ENCODE measurements at places on chromosomes 13 and 19.

DNA sequence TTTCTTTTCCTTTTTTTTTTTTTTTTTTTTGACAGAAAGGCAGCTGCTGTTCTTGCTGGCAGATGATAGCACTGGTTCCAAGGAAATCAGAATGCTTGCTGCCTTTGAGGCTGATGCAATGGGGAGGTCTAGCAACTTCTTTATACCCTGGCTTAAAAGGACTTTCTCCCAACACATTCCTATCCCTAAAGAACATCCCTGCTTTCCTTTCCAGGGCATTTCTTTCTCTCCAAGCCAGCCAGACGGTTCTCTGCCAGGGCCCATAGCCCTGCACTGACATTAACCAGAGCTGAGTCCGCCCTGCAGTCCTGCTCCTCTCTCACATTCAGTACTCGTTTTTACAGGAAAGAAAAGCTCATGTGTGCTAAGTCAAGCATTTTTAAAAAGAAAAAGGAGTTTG lies 133.9 kb upstream of the WASF3 start:
- no peak for DNase-seq

DNA sequence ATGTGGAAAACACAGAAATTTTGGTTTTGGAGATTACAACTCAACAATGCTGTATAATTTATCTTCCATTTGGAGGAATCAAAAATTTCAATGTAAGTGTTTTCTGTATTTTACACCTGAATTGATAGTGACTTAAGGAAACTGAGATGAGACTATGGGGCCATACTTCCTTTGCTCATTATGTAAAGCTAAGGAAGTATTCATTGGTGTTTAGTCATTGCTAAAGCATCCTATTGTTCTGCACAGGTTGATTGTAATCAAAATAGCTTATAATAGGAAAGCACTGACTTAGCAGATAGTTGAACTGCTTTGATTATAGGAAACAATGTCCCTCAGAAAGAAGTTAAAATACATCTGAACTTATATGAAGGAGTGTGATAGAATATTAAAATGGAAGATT lies 244.4 kb upstream of the SLITRK5 start:
- no peak for DNase-seq

- DNase-seq: no peak
Observed at GRCh38 chr13:109778102-109778542, 8.3 kb downstream of the IRS2 start.

GRCh38 chr19:40517248-40517647 lies 50.4 kb downstream of the SPTBN4 start:
- DNase-seq: no peak

DNA sequence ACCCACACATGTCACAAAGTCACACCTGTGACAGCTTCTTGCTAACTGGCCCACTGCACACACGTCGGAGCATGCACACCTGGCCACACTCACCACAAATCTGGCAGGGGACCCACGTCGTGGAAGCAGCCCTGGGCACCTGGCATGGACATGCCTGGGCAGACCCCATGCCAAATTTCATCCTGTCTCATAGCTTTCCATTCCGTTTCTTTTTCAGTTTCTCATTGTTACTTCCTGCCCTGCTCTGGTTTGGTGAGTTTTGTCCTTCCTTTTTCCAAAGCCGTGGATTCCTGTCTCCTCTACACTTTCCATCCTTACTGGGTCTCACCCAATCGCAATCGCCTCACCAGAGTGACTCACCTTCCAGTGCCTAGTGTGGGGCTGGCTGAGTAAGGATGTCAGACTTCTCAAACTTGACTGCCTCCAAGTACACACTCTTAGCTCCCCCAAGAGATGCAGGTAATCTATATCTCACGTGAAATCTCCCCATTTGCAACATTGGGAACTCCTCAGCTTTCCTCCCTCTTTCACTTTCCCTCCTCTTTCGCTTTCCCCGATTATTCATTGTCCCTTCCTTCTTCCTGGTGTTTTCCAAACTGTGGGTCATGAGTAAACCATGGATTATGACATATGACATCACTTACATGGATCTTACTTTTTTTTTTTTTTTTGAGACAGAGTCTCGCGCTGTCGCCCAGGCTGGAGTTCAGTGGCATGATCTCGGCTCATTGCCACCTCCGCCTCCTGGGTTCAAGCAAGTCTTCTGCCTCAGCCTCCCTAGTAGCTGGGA lies 1.6 kb upstream of the BBC3 start:
- no peak for DNase-seq

- no peak for DNase-seq
Observed at GRCh38 chr13:101773062-101773461, 320.6 kb downstream of the ITGBL1 start.

DNA sequence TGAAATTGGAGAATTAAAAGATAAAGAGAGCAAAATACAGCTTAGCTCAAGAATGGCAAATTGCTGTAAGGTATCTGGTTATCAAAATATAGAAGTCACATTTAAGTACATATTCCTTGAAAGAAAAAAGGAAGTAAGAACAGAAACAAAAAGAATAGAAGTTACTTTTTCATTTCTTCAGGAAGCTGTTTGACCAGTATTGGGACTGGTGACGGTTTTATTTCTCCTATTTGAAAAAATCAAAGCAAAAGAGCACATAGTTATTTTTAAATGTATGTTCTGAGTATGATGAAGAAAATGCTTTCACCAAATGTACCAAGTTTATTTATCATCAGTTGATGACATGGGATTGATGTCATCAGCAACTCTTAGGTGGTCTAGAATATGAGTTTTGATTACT lies 83.1 kb upstream of the OXGR1 start:
- no peak for DNase-seq

- no peak for DNase-seq
Observed at GRCh38 chr13:102530751-102531150, 66.0 kb upstream of the TPP2 start.

- peak; percentile 86 for DNase-seq
Observed at GRCh38 chr19:44800461-44800860, 8.4 kb upstream of the BCAM start.

GRCh38 chr19:43664018-43664417 lies 6.0 kb downstream of the PLAUR start:
- DNase-seq: no peak

DNA sequence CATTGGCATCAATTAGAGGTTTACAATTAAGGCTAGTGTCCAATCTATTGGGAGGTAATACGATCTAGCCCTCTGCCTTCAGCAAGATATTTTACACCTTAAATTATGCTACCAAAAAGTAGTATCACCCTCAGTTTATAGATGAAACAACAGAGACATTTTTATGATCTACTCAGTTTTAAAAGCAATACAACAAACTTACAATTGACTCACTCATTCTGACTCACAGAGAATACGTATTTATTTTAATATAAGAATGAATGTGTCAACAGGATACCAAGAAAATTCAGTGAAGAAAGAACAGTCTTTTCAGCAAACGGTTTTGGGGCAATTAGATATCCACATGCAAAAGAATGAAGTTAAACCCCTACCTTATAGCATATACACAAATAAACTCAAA lies 32.5 kb upstream of the STARD13 start:
- no peak for DNase-seq

- DNase-seq: no peak
Observed at GRCh38 chr19:49999371-50000010, 25.7 kb downstream of the VRK3 start.

GRCh38 chr19:51000981-51001380 lies 423 bp downstream of the KLK8 start:
- DNase-seq: no peak

GRCh38 chr13:41465898-41466320 lies 8.6 kb downstream of the RGCC start:
- no peak for DNase-seq

GRCh38 chr13:100917011-100917410 lies 242.4 kb upstream of the TMTC4 start:
- no peak for DNase-seq

DNA sequence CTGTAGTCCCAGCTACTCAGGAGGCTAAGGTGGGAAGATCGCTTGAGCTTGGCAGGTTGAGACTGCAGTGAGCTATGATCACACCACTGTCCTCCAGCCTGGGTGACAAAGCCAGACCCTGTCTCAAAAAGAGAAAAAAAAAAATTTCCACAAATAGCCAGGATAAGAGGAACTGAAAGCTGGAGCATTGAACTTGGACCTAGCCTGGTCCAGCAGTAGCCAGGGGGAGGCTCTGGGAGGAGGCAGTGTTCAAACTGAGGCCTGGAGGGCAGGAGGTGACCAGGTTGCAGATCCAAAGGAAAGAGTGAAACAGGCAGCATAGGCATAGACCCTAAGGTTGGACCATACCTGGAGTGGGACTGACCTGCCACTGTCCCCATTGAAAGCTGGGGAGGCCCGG lies 26.9 kb upstream of the PIK3R2 start:
- DNase-seq: no peak

GRCh38 chr13:66689628-66690027 lies 540.5 kb downstream of the PCDH9 start:
- no peak for DNase-seq

GRCh38 chr13:68509734-68510621 lies 1279.8 kb upstream of the PCDH9 start:
- DNase-seq: no peak

DNA sequence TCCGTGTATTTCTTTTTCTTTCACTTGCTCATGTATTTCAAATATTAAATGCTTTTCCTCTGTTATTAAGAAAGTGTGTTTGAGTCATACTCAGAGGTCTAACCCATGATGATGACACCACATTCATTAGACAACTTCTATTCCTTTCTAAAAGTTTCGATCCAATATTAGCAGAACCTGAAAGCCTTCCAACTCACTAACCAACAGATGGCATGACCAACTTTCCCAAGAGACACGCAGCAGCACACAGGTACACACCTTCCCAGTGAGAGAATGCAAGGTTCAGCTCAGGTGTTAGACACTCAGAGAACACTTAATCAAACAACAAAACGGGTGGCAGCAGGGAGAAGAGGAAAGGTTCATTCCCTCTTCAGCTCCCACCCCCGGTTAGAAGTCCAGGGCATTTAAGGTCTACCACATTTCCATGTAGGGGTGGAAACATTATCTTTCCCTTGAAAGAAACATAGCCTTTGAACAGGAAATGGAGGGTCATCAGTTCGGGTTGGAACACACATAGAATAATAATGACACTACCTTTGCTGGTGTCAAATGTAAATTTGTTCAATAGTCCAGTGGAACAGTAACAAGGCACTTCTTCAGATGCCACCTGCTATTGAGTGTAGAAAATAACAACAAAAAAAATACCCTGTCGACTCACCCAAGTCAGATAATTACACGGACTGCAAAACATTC lies 404.2 kb downstream of the COG6 start:
- DNase-seq: no peak

GRCh38 chr19:18465964-18466339 lies 28.0 kb upstream of the ISYNA1 start:
- DNase-seq: no peak

GRCh38 chr19:17933414-17934129 lies 757 bp downstream of the CCDC124 start:
- DNase-seq: no peak

- DNase-seq: no peak
Observed at GRCh38 chr13:108383667-108384066, 114.1 kb downstream of the TNFSF13B start.

- DNase-seq: no peak
Observed at GRCh38 chr19:40614622-40615411, 13.6 kb downstream of the LTBP4 start.

GRCh38 chr13:77377016-77377415 lies 50.1 kb upstream of the MYCBP2 start:
- DNase-seq: no peak

- DNase-seq: no peak
Observed at GRCh38 chr19:38647966-38648768, 718 bp downstream of the ACTN4 start.

DNA sequence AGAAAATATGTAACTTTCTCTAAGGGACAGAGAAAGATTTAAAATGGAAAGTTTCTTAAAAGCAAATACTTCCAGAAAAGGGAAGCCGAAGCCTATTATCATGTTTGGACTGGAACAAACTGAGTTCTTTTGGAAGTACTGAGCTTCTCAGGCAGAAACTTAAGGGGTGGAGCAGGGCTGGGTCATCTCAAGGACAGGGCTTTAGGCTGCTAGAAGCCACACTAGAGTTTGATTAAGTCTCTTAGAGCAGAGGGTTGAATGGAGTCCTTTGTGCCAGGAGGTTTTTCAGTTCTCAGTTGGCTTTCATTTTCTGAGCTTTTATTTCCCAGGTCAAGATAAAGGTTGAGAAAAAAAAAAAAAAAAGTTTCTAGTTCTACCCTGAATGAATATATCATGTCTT lies 432.7 kb downstream of the SLITRK5 start:
- DNase-seq: no peak

- DNase-seq: peak; percentile 100
Observed at GRCh38 chr19:33403221-33403972, 29.9 kb downstream of the CEBPG start.

DNA sequence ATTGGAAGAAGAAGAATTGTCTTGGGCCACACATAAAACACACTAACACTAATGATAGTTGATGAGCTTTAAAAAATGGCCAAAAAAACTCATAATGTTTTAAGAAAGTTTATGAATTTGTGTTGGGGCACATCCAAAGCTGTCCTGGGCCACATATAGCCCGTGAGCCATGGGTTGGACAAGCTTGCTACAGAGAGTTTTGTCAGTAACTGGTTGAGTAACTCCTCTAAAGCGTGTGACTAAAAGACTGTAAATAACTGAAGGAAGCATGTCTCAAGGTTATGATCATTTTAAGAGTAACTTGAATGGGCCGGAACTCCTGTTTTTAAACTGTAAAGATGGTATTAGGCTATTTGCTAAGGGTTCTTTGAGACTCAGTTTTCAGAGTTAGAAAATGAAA lies 118.0 kb downstream of the KL start:
- DNase-seq: no peak

GRCh38 chr13:39641645-39642044 lies 13.8 kb upstream of the COG6 start:
- DNase-seq: no peak

GRCh38 chr19:16283210-16284061 lies 41.2 kb upstream of the KLF2 start:
- no peak for DNase-seq

DNA sequence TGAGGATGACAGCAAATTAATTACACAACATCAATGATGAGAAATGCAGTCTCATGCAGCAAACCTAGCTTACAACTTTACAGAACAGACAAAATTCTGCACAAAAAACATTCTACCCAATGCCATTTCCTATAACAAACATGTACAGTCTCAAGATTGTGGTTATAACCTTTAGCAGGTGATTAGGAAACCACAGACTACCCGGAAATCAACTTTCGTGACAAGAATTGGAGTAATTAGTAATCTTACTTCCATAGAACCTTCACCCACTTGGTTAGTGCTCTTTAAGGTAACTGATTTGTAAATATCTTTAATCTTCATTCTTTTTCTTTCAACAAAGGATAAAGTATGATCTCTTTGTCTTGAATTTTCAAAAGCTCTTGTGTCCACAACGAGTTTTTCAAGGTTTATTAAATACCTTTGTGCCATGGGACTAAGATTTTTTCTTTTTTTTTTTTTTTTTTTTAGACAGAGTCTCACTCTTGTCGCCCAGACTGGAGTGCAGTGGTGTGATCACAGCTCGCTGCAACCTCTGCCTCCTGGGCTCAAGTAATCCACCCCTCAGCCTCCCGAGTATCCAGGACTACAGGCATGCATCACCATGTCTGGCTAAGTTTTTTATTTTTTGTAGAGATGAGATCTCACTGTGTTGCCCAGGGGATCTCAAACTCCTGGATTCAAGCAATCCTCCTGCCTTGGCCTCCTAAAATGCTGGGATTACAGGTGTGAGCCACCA lies 78.8 kb downstream of the MAP4K1 start:
- DNase-seq: no peak

- DNase-seq: peak; percentile 61
Observed at GRCh38 chr19:51689751-51690453, 3.2 kb upstream of the SPACA6 start.

GRCh38 chr19:39128516-39129079 lies 3.0 kb downstream of the PAK4 start:
- DNase-seq: no peak
